ENCODE measurements at places on chromosomes 3 and 15.

GRCh38 chr3:175493301-175493700 lies 634.2 kb downstream of the NAALADL2 start:
- no peak for DNase-seq

- DNase-seq: no peak
Observed at GRCh38 chr3:25537516-25537915, 109.5 kb downstream of the RARB start.

GRCh38 chr3:102796804-102797203 lies 362.0 kb downstream of the ZPLD1 start:
- DNase-seq: no peak

DNA sequence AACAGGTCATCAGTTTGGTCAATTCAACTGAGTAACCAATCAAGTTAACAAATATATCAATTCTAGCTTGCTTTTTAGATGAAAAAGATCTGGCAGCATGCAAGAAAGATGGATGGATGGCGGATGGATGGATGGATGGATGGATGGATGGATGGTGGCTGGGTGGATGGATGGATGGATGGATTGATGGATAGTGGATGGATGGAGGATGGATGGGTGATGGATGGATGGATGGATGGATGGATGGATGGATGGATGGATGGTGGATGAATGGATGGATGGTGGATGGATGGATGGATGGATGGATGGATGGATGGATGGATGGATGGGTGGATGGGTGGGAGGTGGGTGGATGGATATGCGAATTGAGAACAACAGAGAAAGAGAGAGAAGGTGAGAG lies 303.7 kb upstream of the IGF1R start:
- DNase-seq: no peak

GRCh38 chr3:37115446-37115845 lies 58.9 kb downstream of the LRRFIP2 start:
- DNase-seq: no peak

GRCh38 chr3:97991293-97991682 lies 19.1 kb upstream of the RIOX2 start:
- DNase-seq: no peak

- no peak for DNase-seq
Observed at GRCh38 chr3:46094506-46094905, 67.2 kb upstream of the XCR1 start.
